Stomach (tissue), 19 donors: ENCODE measurements at places on chromosomes 2 and 18. TPM values are rescaled to one million over a fixed set of nuclear protein-coding genes. Genes with fewer than 3 reads are reported as not detected.

- no peak for DNase-seq
These were observed 65.4 kb downstream of the EIF2AK3 start for GRCh38 chr2:88561646-88562388.

DNA sequence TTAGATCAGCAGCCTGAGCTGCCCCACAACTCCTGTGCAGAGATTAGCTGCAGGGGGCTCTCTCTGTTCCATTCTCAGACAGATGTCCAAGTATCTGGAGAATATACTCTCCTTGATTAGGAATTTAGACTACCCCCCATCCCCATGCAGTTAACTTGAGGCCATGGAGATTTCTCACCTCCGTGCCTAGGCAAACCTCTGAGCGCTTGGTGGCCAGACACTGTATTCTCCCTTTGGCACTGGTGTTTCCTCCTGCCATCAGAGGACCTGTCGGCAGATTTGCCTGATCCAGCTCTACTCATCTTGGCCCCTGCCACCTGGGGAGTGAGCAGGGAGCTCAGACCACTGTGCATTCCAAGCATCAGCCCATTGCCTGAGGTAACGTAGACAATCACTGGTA lies 48.3 kb downstream of the ZNF804A start:
- no peak for DNase-seq

DNA sequence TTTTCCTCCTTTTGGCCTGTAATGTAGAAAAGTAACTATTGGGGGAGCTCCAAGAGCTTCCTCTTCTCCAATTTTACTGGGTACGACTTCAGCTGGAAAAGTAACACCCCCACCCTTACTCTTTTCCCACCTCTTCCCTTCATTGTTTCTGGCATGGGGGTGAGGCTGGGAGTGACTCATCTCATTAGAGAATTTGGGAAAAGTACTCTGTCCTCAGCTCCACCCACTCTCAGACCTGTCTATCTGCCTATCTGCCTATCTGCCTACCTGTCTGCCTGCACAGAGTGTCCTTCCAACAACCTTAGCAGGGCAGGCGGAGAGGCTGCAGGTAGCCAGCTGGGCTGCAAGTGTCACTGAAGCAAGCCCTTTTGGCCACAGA lies 93.6 kb downstream of the EPHA4 start:
- no peak for DNase-seq

The SMC6 gene
- total RNA-seq, result 45.8 TPM

The ASB18 gene
- not detected for total RNA-seq
